Activated CD4-positive, alpha-beta T cell treated with anti-CD3 and anti-CD28 coated beads, Interleukin-2, amount 10 ng/mL, durations not matched to agents 24 days and 14 days (primary cell): ENCODE measurements at places on chromosomes 13 and 19. TPM values are rescaled to one million over a fixed set of nuclear protein-coding genes. Genes with fewer than 3 reads are reported as not detected.
A peak's percentile ranks its signal among the peaks of the same experiment; 100 is the strongest.

GRCh38 chr19:18729933-18730530 lies 46.6 kb downstream of the CRTC1 start:
- DNase-seq: no peak

DNA sequence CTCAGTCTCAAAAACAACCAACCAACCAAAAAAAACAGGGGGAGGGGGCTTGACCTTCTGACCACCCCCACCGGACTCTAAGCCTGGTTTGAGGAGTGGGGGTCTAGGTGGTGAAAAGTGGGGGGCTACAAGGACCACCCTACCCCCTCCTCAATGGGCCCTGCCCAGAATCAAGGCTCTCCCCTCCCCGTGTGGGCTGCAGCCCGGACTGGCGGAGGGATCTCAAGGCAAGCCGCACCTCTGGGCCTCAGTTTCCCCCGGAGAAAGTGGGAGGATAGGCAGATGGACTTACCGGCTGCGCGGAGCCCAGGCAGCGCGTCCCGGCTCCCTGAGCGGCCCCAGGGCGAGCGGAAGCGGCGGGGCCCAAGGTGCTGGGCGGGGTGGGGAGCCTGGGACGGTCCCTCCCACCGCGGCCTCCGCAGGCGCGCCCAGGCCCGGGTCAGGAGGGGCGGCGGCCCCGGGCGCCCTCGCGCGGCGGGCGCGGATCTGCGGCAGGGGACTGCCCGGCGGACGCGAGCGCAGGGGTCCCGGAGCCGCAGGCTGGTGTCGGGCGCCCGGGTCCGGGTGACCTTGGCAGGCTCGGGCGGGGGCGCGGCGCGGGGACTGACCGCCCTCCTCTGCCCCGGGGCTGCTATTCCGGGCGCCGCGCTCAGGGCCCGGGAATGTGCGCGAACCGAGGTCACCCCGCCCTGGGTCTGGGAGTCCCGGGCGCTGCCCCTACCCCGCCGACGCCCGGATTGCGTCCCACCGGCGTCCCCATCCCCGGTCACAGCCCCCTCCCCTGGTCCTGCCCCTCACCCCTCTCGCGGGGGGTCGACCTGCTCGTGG lies at the start of gene ADAMTSL5:
Gene ADAMTSL5 (minus strand): TSS at position 349 of the 828 bp plus-strand sequence. CDS start 2,076 bp downstream, outside the sequence.
- DNase-seq: peak; percentile 91

DNA sequence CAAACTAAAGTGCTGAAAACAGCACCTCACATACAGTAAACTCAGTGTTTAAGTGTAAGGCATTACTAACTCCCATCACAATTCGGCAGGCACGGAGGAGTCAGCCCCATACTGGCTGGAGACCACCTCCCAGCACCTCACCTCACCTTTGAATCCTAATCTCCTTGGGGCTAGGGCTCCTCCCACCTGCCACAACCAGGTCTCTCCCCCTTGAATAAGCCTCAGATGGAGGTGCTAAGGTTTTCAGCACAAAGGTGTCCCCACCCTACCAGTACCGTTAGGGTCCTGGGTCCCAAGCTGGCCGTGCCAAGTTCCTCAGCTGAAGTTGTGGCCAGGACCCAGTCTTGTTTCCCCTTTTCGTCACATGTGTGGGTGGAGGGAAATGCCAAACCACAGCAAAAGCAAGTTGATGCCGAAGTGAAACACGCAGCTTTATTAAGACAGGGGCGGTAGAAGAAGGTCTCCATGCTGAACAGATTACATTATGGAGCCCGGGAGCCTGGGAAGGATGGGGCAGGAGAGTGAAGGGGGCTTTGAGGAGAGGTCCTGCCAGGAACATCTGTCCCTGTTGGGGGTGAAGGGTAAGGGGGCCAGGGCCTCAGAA lies at the start of gene IGFLR1:
Gene IGFLR1 (minus strand): TSS at position 332 of the 604 bp plus-strand sequence. CDS start 1,272 bp downstream, outside the sequence.
- peak; percentile 92 for DNase-seq

GRCh38 chr19:8515317-8515716 lies 1.4 kb upstream of the ZNF414 start:
- DNase-seq: peak; percentile 92

- DNase-seq: no peak
Measured at GRCh38 chr19:5107432-5108122, 138.7 kb downstream of the KDM4B start.

DNA sequence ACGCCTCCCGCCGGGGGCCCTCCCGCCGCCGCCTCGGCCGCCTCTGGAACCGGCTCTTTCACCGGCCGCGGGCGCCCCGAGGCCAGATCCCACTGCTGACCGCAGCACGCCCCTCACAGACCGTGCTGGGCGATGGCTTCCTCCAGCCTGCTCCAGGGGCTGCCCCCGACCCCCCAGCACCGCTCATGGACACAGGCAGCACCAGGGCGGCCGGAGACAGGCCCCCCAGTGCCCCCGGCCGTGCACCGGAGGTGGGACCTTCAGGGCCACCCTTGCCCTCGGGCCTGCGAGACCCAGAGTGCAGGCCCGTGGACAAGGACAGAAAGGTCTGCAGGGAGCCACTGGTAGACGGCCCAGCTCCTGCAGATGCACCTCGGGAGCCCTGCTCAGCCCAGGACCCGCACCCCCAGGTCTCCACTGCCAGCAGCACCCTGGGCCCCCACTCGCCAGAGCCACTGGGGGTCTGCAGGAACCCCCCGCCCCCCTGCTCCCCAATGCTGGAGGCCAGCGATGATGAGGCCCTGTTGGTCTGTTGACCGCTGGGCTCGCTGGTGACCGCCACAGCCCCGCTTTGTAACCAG lies 13.0 kb downstream of the LRP3 start:
- DNase-seq: no peak

- DNase-seq: no peak
Measured at GRCh38 chr13:80727321-80727975, 386.5 kb upstream of the SPRY2 start.

GRCh38 chr19:23436944-23437343 lies 41.7 kb upstream of the ZNF91 start:
- no peak for DNase-seq

DNA sequence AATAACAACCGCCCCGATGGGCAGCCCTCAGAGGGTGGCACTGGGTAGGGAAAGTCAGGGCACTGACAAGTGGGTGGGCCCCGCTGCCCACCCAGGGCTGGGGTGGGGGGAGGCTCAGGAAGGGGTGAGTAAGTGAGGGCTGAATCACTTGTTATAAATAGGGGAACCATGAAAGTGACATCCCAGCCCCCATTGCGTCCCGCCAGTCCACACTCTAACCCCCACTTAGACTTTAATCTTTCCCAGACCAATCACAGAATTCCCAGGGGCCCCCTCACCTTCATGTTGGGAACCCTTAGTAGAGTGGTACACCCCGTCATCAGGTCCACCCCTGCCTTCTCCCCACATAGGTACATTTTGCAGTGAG lies 37.0 kb upstream of the NANOS3 start:
- no peak for DNase-seq

GRCh38 chr13:97261254-97262005 lies 39.3 kb downstream of the MBNL2 start:
- DNase-seq: peak; percentile 65

GRCh38 chr13:40114305-40114896 lies 458.9 kb downstream of the COG6 start:
- no peak for DNase-seq

- DNase-seq: no peak
Measured at GRCh38 chr13:38688674-38689073, 1.8 kb downstream of the FREM2 start.

DNA sequence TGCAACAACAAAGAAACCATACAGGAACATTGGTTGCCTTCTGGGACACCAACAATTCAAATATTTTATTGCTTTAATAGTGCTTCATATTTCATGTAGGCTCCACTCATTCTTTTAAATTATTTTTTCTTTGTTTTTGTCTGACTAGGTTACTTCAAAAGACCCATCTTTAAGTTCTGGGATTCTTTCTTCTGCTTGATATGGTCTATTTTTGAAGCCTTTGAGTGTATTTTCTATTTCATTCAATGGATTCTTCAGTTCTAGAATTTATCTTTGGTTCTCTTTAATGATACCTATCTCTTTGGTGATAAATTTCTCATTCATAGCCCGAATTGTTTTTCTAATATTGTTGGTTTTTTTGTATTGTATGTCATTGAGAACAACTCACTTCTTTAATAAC lies 38.6 kb downstream of the IGFL3 start:
- DNase-seq: no peak

GRCh38 chr13:80214521-80214991 lies 126.4 kb downstream of the SPRY2 start:
- no peak for DNase-seq

Gene HCST
- total RNA-seq: 46.1 and 48.4 TPM in 2 replicates

Gene ZNF177
- 0.09 TPM in 1 of 2 replicates, not detected in the other for total RNA-seq

Gene RNF225
- total RNA-seq: 0.54 and 1.1 TPM in 2 replicates

Gene KLK10
- total RNA-seq: not detected in 2 replicates
